ENCODE measurements at places on chromosomes 1 and 21. TPM values are rescaled to one million over a fixed set of nuclear protein-coding genes. Genes with fewer than 3 reads are reported as not detected.

The SLAMF9 gene
- not detected for total RNA-seq

The LCE1E gene
- total RNA-seq = not detected

The PRDM16 gene
- 5.4 TPM for total RNA-seq

The PGM1 gene
- 87.0 TPM for total RNA-seq

The GIPC2 gene
- 41.9 TPM for total RNA-seq

The MARCKSL1 gene
- total RNA-seq = 43.8 TPM

The USP48 gene
- total RNA-seq = 48.1 TPM

The MARK1 gene
- 2.5 TPM for total RNA-seq

The SPATA45 gene
- not detected for total RNA-seq

The IL24 gene
- total RNA-seq = not detected

The DNAJC28 gene
- total RNA-seq = 4.4 TPM

The CLCA1 gene
- 130 TPM for total RNA-seq

The ANGPTL3 gene
- total RNA-seq = not detected

The SPRR1B gene
- not detected for total RNA-seq

The SMPDL3B gene
- 29.6 TPM for total RNA-seq

The CFAP74 gene
- total RNA-seq = 0.83 TPM

The ARHGEF16 gene
- 188 TPM for total RNA-seq

The OXCT2 gene
- 12.2 TPM for total RNA-seq

The HCRTR1 gene
- not detected for total RNA-seq

The LIN28A gene
- total RNA-seq = not detected

The SAMD11 gene
- total RNA-seq = 1.9 TPM

The ZNF648 gene
- total RNA-seq = not detected

The NUP210L gene
- not detected for total RNA-seq

The DMBX1 gene
- total RNA-seq = not detected

The ST6GALNAC5 gene
- 1.8 TPM for total RNA-seq

The NGF gene
- total RNA-seq = not detected

The TBX19 gene
- total RNA-seq = 2.5 TPM

The OR10J1 gene
- not detected for total RNA-seq

The ARMH1 gene
- total RNA-seq = 4.1 TPM

The TMEM240 gene
- not detected for total RNA-seq

The CADM3 gene
- total RNA-seq = 19.8 TPM

The MXRA8 gene
- total RNA-seq = 56.1 TPM

The CRNN gene
- not detected for total RNA-seq

The KRTAP21-2 gene
- total RNA-seq = not detected

The OR2T35 gene
- not detected for total RNA-seq

The NUAK2 gene
- total RNA-seq = 22.0 TPM

The S100A14 gene
- 391 TPM for total RNA-seq

Data from Peyer's patch (tissue), 4 donors.